Stimulated activated CD8-positive, alpha-beta memory T cell treated with anti-CD3 and anti-CD28 coated beads, Interleukin-4, amount 100 ng/mL, for 4 hours (primary cell): ENCODE measurements at places on chromosomes 3 and 15.

DNA sequence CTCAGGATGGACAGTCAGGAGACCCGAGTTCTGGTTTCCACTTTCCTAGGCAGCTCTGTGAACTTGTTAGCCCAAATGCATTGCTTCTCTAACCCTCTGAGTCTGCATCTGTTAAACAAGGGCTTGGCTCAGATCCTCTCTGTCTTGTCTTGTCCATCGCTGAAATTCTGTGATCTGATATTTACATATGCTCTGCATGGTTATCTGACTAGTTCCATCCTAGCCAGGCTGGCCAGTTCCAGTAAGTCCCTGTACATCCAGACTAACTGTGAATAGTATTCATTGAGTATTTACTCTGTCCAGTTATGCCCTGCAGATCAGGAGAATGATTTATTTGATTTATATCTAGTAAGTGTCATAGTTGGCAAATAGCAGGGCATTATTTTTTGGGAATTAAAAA is 27.0 kb upstream of the SV2B start:
- DNase-seq = no peak

DNA sequence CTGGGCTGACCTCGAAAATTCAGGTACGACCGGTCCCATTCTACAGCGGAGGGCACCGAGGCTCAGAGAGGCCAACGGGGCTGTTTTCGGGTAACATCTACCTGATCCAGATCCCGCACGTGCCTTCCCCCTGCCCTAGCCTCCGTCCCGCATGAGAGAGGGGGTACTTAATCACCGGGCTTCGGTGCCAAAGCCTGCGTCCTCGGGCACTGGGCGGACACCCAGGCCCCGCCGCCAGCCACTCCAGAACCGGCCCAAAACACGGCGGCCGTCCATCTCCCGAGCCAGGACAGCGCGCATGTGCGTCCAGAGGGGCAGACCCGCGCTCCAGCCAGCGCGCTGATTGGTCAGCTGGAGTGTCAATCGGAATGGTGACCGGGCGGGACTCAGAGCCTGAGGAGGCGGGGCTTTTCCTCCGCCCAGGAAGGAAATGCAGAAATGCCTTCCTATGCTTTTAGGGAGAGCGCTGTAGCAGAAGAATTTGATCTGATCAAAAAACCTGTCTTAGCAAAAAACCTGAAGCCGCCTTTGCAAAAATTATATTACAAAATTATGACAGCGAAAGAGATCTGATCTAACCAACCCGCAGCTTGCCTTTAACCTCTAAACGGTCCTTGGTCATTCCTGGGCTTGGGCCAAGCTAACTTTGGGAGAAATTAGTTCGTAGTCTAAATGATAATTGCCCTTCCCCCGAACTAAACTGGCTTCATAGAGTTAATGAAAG is at the start of gene RPUSD3:
Gene RPUSD3 (minus strand): TSS at position 294 of the 724 bp plus-strand sequence. CDS start 18 bp downstream, at position 276.
- DNase-seq = peak; percentile 89

DNA sequence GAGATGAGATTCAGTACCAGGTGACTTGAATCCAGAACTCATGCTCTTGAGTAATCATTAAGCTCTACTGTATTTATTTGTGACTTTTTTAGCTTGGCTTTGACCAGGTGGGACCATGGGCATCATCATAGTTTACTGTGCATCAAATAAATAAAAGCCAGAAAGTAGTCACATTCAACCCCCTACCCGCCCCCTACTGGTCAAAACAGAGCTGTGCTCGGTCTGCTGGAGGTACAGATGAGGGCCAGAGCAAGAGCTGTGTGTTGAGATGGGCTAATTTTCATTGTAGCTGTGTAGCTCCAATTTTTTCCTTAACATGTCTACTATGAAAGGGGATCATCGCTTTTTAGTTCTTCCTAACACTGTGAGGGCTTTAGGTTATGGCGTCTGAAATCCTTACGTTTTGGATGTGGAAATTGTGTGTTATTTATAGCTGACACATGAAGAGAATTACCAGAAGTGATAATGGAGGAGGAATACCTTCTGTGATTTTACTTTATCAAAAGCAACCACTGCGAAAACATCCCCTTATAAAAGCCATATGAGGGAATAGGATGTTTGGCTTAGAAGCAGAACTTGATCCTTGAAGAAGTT is 375.1 kb downstream of the PTPRG start:
- no peak for DNase-seq

GRCh38 chr15:63362196-63362595 is 19.4 kb downstream of the CA12 start:
- no peak for DNase-seq

DNA sequence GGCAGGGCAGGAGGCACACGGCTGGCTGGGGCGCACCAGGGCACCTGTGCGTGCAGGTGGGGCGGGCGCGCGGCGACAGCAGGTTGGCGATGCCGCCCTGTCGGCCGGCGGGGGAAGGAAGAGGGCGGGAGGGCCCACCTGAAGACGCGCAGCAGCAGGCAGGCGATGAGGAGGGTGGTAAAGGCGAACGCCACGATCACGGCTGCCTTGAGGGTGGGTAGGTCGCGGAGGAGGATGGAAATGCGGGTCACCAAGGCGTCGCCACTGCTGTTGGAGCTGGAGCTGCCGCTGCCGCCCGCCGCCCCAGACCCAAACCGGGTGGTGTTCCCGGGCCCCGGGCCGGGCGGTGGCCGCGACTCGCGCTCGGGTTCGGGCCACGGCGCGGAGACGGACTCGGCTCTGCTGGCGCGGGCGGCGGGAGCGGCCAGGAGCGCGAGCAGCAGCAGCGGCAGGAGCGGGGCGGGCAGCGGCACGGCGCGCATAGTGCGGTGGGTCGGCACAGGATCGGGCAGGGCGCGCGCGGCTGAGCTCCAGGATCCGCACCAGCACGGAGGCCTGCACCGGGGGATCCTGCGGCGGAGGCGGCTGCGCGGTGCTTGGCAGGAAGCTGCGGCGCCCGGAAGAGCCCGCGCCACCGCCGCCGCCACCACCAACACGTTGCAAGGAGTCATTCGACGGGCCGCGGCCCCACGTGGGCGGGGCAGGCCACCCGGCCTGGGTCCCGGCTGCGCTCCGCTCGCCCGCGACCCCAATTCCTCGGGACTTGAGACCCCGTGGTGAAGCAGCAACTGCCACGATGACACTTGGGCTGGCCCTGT is at the start of gene FAM174B:
Gene FAM174B (minus strand): TSS at position 598 of the 818 bp plus-strand sequence.
- no peak for DNase-seq

- DNase-seq = no peak
Observed at GRCh38 chr15:41323611-41324010, 8.8 kb downstream of the OIP5 start.

- DNase-seq = no peak
Observed at GRCh38 chr15:75177360-75178071, 24.2 kb upstream of the C15orf39 start.

DNA sequence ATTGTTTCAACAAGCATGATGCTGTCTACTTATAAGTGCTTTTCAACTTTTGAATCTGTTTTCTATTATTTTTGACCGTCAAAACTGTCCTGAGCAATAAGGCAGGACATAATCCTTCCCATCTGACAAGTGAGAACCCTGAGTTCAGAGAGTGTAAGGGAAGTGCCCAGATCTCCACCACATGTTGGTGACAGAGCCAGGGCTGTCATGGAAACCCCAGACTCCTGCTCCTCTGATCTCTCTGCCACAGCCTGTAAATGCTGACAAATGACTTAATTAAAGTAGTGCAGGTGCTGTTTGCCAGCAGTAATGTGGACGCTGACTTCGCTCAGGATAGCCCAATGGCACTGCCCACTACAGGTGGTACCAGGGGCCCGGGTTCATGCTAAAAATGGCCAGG is 40.3 kb downstream of the SPSB4 start:
- DNase-seq = no peak

GRCh38 chr15:40747685-40748631 is 7.1 kb downstream of the RMDN3 start:
- no peak for DNase-seq

DNA sequence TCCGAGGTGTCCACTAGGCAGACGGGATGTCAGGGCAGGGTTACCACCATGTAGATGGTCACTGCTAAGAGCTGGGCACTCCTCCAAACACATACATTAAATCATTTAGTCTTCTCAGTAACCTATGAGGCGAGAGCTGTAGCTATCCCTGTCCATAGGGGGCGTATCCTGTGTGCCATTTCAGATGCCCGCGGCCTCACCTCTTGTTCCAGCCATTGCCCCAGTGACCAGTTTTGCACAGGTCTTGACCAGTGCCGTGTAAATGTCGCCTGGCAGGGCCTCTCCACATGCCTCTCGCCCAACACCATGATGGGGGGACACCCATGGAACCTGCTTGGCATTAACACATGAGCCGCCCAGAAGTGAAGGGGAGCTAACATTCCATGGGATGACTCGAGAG is 20.8 kb upstream of the SRP14 start:
- no peak for DNase-seq

DNA sequence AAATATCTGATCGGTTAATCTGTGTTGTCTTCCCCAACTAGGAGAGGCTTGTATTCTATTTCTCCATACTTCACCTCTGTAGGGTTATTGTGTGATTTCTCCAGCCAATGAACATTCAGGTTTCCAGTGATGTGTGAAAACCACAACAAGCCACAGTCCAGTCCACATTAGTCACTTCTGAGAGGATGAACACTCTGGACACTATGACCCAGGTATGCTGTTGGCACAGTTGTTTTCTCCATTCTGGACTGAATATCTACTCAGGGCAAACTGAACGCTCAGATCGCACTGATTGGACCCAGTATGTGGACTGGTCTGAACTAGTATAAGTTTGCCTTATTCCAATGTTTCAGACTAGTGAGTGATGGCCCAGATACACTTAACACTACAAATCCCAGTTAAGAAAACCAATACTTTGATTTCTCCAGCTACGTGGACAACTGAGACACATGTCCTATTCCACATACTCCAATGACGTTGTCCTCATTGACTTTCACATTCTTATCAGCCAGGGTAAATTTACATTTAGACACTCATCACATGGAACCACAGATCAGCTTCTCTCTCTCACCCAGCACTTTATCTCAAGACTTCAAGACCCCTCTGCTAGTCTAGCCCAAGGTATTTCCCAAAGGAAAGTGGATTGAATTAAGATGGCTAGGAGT is 587.4 kb upstream of the SGO1 start:
- no peak for DNase-seq

- DNase-seq = no peak
Observed at GRCh38 chr3:193593668-193594030, 641 bp downstream of the OPA1 start.

DNA sequence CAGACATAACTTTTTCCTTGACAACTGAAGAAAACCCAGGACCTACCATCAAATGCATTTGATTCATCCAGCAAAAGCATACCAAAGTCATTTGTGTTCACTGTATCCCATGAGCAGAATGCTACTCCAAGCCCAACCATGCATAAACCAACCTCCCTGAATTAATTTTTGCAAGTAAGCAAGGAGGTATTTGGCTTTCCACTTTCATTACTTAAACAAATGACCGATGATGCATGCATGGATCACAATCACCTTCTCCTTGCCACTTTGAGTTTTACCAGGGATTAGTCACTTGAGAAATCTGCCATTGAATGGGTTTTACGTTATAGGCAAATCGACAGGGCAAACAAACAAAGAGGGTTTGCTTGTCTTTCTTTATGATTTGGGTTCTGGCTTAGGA is 214.8 kb downstream of the FMN1 start:
- no peak for DNase-seq

GRCh38 chr3:188158731-188159310 is 4.9 kb downstream of the LPP start:
- no peak for DNase-seq

DNA sequence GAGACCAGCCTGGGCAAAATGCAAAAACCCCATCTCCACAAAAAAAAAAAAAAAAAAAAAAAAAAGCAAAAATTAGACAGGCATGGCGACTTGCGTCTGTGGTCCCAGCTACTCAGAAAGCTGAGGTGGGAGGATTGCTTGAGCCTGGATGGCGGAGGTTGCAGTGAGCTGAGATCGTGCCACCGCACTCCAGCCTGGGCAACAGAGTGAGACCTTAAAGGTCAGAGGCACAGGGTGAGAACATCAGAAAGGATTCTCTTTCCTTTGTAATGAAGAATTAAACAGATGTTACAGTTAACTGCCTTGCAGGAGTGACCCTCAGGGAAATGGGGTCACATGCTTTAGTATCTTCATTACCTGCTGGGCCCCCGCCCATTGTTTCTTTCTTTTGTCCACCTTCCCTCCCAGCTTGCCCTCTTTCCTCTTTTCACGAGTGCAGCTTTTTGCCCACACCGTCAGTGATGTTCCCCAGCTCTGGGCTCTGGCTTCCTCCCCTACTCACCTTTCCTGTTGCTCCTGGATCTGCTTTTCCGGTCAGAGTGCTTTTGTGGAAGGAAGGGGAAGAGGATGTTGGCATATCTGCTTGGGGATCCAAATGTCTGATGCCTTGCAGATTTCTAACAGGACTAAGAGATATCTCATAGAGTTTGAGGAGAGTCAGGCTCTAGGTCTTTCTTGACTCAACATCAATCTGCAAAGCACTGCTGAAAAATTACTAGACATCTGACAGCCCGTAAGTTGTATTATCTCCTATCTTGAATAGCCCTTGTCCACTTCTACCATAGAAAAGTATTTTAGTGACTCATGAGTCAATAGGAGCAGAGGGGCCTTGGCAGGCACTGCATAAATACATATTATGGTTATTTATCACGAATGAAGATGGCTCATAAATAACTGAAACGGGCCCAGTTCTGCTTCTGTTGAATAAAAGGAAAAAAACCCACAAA is 35.6 kb upstream of the NDUFB4 start:
- DNase-seq = no peak
